Right kidney (tissue), 9 donors: ENCODE measurements at places on chromosomes 6 and 20.

DNA sequence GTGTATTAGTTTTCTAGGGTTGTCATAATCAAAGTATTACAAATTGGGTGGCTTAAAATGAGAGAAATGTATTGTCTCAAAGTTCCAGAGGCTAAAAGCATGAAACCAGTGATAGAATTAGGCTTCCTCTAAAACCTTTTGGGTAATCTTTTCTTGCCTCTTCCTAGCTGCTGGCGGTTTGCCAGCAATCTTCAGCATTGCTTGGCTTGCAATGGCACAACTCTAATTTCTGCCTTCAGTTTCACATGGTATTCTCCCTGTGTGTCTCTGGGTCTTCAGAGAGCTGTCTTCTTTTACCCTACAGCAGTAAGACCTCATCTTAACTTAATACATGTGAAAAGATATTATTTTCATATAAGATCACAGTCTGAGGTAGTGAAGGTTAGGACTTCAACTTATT, 479.1 kb upstream of the GJE1 start:
- no peak for DNase-seq

DNA sequence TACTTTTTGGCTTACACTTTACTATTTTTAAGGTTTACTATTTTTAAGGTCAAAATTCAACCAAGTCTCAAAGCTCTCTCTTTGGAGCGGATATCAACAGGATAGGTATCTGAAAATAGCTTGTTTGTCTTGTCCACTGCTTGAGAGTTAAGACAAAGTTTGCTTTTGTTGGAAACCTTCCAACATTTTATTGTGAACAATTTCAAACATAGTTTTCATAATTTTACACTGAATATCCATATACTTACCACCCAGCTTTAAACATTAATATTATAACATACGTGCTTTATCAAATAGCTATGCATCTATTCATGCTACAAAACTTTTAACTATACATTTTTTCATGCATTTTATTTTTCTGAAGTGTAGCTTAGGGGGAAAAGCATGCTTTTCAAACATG, 109.9 kb downstream of the FYN start:
- DNase-seq, result no peak

- DNase-seq, result no peak
These were observed 304.1 kb downstream of the LAMA2 start for GRCh38 chr6:129186988-129187387.

GRCh38 chr6:75623491-75623890, 21.8 kb downstream of the SENP6 start:
- no peak for DNase-seq

GRCh38 chr6:24524805-24525204, 30.0 kb downstream of the ALDH5A1 start:
- no peak for DNase-seq

- no peak for DNase-seq
These were observed 226.5 kb upstream of the CITED2 start for GRCh38 chr6:139600919-139601475.

GRCh38 chr6:487956-488355, 96.4 kb downstream of the IRF4 start:
- DNase-seq, result no peak

GRCh38 chr20:46765506-46766120, 56.2 kb downstream of the SLC2A10 start:
- DNase-seq, result no peak

- DNase-seq, result no peak
These were observed 632 bp downstream of the PRKN start for GRCh38 chr6:162726947-162727321.

DNA sequence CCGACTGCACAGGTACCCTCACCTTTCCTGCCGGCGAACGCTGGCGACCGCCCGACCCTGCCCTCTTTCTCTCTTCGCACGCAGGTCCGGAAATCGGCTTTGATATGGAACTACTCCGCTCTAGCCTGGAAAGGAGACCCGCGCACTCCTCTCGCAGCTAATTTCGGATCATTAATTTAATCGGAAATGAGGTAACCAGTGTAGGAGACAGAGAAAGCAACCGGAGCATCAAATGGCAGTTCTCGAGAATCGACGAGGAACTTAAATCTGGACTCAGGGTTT, 949 bp upstream of the ATXN1 start:
- DNase-seq, result no peak

- no peak for DNase-seq
These were observed 1274.2 kb upstream of the GJE1 start for GRCh38 chr6:140858381-140858971.

DNA sequence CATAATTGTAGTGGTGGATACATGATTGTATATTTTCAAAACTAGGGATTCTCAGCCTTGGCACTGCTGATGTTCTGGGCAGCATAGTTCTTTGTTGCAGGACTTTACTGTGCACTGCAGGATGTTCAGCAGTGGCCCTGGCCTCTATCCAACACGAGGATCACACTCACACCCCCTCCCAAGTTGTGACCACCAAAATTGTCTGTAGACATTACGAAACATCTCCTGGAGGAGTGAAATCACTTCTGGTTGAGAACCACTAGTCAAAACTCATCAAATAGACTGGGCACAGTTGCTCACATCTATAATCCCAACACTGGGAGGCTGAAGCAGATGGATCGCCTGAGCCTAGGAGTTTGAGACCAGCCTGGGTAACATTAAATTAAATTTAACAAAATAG, 123.1 kb upstream of the CDYL start:
- no peak for DNase-seq
